ENCODE measurements at places on chromosomes 5 and 9.

- peak; percentile 98 for DNase-seq
Observed at GRCh38 chr5:98309785-98310598, 463.5 kb upstream of the RGMB start.

GRCh38 chr5:74502479-74502950 is 138.0 kb downstream of the ENC1 start:
- no peak for DNase-seq

DNA sequence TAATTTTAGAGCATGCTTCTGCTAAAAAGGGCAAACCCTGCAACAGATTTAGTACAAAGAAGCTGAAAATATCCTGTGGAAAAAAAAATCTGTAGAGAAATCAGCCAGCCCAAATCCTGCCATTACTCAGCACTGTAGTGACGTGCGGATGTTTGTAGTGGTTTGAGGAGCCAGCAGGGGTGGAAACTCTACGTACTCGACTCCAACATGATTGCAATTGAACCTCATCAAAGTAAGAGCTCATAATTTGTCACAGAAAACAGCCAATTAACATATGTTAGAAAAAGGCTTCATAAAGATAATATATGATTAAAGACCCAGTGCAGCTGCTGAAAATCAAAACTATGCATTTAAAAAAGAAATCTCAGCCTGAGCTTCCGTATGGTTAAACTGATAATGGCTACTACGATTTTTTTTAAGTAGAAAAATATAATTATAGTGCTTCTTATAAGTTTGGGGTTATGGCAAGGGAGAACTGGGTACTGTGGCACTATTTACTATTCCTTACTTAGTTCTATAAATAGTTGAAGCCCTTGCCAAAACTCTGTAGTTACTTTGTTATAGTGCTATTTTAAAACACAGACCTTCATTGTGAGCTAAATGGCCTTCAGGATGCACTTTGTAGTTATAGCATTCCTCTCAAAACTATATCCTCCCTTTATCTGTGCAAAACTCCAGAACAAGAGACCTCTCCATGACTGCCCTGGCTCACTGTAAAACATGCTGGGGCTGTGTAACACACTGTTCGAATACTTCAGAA is 49.4 kb downstream of the MEF2C start:
- peak; percentile 62 for DNase-seq

GRCh38 chr5:94240993-94241651 is 377.3 kb downstream of the KIAA0825 start:
- DNase-seq: no peak

DNA sequence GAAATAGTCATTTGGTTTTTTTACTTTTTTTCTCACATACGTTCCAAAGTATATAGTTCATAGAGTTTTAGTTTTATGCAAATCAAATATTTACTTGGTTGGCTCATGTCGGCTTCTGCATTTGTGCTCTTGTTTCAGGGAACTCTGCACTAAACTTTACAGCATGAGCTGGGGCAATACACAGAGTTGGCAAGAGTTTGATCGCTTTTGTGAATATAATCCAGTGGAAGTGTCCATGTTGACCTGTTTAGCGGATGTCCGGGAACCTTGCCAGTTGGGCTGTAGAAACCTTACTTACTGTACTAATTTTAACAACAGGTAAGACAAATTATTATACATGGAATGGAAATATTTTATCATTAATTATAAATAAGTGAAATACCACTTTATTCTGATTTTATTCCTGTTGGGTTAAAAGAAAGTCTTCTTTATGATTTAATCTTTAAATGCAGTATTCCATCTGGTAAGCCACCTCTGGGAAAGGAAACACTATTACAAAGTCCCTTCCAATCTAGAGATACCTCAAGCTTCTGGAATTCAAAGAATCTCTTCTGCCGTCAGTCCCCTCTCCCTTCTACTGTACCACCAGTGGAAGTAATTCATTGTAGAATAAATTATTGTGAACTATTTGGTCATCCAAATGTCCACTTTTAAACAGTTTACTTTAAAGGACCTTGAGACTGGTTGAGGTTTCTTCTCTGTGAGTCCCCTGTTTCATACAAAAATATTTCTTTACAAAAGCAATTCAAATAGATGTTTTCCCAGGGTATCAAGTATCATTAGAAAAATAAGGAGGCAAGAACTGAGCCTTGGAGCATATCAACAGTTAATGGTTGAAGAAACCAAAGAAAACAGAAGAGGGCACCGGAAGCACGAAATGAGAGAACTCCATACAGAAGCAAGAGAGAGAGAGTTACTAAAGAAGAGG is 45.2 kb upstream of the GLIPR2 start:
- DNase-seq: no peak

GRCh38 chr5:149988126-149988525 is 12.3 kb downstream of the TIGD6 start:
- DNase-seq: no peak

DNA sequence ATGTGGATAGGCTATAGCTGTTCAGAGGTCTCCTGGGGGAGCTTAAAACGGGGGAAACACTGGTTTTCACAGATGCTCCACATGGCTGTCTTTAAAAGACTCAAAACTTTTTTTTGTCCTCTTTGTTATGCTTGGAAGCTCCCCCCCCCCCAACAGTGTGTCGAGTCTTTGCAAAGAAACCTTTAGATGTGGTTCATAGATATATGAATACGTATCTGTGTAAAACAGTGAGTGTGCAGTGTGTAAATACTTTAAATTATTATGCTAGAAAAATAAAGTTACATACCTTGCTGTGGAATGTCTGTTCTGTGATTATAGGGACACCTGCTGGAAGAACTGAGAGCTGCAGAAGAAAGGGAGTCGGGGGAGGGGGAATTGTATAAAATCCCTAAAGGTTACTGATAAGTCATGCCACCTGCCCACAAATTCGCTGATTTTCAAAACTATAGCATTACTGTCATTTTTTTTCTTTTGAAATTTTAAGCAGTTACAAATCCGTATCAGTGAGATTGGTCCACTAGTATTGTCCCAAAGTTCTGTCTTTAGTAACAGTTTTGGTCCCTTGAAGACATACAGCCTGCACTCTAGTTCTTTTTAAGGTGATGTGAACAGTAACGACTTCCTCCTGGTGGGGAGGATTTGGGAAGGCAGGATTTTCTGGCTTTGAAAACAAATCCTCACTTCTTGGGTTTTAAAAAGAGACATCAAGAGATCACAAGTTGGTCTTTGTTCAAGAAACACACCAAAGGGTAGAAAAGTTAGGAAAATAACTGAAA is 22.9 kb downstream of the RGMB start:
- DNase-seq: no peak

GRCh38 chr5:89401659-89402058 is 518.7 kb upstream of the MEF2C start:
- no peak for DNase-seq

- DNase-seq: no peak
Observed at GRCh38 chr9:16499892-16500291, 370.6 kb downstream of the BNC2 start.

- DNase-seq: no peak
Observed at GRCh38 chr9:123318202-123318601, 37.8 kb upstream of the CRB2 start.

GRCh38 chr9:116102596-116102995 is 51.0 kb upstream of the PAPPA start:
- DNase-seq: no peak

DNA sequence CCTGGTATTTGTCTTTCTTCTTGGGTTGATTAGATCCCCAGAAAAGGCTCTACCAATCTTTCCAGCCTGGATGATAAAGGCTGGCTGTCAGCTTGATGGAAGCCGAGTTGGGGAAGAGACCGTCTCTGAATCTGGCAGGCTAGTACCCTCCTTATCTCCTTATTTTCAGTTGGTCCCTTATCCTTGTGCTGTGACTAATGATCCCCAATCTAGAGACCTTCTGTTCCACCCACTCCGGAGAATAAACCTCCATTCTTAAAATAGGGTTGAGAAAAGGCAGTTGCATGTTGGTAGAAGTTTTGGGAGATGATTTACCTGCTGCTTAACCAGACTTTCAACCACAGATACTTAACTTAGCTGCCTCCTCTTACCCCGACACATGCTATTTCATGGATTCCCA is 52.3 kb downstream of the PRKACG start:
- DNase-seq: no peak
